ENCODE measurements at places on chromosomes 16 and 17.
A peak's percentile ranks its signal among the peaks of the same experiment; 100 is the strongest.

- DNase-seq = no peak
Observed at GRCh38 chr17:74309902-74310301, 16.1 kb upstream of the KIF19 start.

DNA sequence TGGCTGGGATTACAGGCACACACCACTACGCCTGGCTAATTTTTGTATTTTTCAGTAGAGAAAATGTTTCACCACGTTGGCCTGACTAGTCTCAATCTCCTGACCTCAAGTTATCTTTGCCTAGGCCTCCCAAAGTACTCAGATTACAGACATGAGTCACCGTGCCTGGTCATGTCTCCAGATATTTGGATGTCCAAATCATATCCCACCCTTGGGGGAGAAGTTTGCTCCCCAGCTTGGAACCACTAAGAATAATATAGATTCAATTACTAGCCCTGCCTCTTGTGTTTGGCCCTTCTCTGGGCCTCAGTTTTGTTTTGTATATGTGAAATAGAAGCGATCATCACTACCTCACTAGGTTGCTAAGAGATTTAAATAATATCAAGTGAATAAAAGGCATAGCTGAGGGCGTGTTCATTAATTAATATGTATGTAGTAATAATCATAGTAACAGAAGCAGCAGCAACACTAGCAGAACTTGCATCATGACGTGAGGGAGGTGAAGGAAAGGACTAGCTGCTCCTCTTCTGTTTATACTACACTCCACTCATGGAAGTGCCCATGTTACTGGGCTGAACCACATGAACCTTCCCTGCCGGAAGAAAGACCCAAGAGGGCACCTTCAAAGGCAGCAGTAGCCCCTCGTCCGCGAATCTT lies 253.6 kb upstream of the XYLT1 start:
- DNase-seq = no peak

DNA sequence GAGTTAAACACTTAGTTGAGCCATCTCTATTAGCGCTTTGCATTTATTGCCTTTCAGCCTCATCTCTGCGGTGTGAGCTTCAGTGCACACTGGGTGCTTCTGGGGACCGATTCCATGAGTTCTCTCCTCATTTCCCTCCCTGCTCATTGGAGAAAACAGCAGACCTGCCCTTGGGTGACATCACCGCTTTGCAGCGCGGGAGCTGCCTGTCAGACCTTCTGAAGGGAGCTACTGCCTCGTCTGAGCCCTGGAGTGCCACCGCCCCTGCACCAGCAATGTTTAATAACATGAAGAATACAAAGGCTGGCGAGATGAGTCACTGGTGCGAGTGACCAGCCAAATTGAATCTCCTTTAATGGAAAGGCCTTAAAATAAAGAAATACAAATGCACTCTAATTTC lies 30.2 kb upstream of the CPPED1 start:
- no peak for DNase-seq

- no peak for DNase-seq
Observed at GRCh38 chr17:77872714-77873499, 85.6 kb upstream of the TNRC6C start.

GRCh38 chr16:80733407-80733806 lies 71.0 kb downstream of the CDYL2 start:
- DNase-seq = no peak

GRCh38 chr17:43341715-43342588 lies 56.8 kb upstream of the ARL4D start:
- DNase-seq = peak; percentile 62

DNA sequence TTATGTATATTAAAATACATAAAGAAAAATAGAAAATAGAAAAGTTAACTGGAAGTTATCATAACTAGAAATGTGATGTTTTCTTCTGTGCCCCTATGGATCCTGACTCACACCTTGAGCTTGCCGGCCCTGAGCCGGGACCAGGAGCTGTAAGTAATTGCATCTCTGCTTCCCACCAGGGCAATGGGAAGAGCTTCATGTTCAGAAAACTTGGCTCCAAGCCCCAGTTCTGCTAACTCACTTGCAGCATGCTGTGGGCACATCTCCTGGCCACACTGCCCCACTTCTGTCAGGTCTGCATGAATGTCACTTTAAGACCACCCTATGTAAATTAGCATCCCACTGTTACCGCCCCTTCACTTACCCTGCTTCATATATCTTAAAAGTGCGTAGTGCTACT lies 37.2 kb downstream of the GNAO1 start:
- DNase-seq = no peak

DNA sequence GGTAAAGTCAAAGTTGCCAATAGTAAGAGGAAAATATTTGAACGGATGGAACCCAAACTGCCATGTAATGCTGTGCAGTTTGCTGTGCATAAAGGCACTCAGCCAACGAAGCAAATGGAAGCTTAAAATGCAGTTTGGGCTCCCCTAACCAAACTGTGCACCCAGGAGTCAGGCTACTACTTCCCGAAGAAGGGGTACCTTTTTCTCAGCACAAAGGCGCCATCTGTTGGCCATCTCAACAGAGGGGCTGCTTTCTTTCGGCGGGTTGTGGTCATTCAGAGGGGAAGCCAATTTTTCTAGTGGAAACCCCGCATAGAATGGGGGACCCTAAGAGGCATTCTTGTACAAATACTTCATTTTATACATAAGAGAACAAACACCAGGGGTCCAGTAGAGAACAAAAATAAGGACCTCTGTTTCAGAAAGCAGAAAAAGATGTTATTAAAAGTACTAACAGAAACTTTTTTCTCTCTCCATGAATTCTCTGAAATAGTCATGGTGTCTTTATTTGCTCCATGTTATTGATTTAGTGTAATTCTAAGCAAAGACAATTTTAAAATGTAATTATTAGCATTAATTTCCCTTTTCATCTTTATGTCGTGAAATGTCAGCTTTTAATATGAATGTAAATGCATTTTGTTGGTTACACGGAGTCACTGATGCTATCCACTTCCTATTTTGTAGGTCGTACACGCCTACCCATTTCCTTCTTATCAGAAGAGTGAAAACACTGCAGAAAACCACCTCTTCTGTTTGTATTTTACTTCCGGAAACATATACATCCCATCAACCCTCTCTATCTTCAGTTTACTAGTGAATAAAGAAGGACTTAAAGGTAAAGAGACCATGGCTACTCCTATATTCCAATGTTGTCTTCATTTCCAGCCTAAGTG lies 453.3 kb downstream of the KCNJ2 start:
- DNase-seq = peak; percentile 20

- no peak for DNase-seq
Observed at GRCh38 chr17:47363171-47363570, 39.4 kb downstream of the EFCAB13 start.

GRCh38 chr17:68777856-68778694 lies 176.9 kb upstream of the FAM20A start:
- DNase-seq = no peak

DNA sequence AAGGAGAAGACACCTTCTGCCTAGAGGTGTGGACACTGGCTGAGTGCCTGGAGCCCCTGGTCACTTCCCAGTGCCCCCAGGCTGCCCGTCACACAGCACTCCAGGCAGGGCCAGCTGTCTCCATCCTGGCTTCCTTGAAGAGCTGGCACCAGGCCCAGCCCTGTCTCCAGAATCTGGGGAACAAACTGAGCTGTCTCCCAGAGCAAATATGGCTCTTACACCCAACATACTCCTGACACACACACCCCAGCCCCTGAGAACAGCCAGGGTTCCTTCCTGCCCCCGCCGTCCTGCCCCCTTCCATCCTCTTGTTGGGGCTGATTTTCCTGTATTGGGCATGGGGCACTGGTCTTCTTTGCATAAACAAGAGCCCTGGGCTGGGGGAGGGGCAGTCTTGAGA lies 9.1 kb downstream of the NHERF1 start:
- DNase-seq = no peak

DNA sequence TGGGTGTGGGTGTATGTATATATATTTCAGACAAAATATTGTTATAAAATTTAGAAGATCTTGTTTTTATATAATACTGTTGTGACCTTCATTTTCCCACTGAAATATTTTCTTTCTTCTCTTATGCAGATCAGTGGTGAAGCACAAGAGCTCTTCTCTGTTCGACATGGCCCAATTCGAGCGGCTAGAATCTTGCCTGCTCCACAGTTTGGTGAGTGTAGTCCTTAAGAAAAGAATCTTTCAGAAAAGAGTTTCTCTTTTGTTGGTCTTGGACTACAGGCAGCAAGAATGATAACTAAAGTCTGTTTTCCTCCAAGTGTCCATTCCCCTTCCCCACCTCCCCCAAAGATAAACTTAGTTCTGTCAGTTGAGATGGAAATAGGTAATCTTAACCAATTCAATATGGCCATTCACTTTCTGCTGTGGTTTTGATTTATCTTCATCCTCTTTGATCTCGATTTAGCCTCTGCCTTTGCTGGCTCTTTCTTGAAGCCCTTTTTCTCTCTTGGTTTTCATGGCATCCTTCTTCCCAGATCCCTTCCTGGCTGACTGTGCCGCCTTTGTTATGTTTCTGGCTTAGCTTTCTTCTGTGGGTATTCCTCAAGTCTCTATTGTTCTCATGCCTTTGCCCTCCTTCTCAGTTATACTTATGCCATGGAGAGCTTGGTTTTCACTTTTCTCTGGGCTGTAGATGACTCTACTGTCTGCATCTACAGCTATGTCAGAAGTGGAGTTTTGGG lies 69.6 kb downstream of the BCAS3 start:
- DNase-seq = no peak

DNA sequence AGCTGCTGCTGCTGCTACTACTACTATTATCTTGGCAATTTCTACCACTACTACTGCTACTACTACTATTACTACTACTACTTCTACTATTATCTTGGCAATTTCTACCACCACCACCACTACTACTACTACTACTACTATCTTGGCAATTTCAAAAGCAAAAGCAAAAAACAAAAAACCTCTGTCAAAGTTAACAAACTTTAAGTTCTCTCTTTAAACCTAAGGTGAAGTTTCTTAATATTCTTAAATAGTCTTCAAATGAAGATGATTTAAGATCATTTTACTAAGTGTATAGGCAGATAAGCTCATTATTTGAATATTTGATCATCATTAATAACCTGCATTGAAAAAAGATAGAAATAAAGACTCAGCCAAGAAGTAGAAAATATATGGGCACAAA lies 118.5 kb downstream of the BRIP1 start:
- DNase-seq = no peak

GRCh38 chr16:85279825-85280545 lies 167.7 kb upstream of the CIBAR2 start:
- DNase-seq = no peak

GRCh38 chr16:57126411-57126810 lies 34.0 kb downstream of the CPNE2 start:
- no peak for DNase-seq

- no peak for DNase-seq
Observed at GRCh38 chr16:1537763-1538289, 4.4 kb downstream of the TMEM204 start.

GRCh38 chr16:87677830-87678229 lies 75.5 kb downstream of the JPH3 start:
- no peak for DNase-seq

GRCh38 chr17:49388290-49388640 lies 26.2 kb upstream of the ZNF652 start:
- DNase-seq = no peak

DNA sequence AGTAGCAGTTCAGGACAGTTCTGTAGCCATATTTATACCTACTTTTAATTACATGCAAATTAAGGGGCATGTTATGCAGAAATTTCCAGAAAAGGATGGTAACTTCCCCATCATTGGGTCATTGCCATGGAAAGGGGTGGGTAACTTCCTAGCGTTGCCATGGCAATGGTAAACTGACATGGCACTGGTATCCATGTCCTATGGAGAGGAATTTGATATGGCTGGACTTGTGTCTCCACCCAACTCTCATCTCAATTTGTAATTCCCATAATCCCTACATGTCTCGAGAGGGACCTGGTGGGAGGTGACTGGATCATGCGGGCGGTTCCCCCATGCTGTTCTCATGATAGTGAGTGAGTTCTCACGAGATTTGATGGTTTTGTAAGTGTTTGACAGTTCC lies 35.6 kb upstream of the CACNG4 start:
- DNase-seq = no peak

DNA sequence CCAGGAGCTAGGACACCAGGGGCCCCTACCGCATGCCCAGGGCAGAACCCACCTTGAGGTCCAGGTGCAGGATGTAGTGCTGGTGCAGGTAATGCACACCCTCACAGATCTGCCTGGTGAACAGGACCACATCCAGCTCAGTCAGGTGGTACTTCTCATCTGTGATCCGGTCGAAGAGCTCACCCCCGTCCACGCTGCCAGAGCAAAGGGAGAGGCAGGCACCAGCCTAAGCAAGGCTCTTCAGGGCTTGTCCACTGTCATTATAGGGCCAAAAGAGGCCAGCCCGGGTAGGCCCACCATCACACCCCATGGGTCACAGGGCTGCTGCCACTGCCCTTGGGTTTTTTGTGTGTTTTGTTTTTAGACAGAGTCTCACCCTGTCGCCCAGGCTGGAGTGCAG lies 21.0 kb downstream of the MYLK3 start:
- no peak for DNase-seq

DNA sequence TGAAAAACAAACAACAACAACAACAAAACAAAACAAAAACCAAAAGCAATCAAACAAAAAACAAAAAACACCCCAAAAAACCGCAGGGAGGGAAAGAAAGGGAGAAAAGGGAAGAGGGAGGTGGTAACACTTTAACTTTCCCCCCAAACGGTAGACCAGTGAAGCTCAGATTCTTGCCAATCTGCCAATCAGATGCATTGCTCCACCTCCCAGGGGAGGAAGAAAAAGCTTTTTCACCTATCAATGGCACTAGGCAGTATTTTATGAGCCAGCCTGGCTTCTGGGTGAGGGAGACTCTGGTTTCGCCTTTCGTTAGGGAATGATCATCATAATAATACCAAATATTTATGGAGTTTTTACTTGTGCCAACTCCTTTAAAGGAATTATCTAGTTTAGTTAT lies 94.1 kb downstream of the GPR139 start:
- no peak for DNase-seq

DNA sequence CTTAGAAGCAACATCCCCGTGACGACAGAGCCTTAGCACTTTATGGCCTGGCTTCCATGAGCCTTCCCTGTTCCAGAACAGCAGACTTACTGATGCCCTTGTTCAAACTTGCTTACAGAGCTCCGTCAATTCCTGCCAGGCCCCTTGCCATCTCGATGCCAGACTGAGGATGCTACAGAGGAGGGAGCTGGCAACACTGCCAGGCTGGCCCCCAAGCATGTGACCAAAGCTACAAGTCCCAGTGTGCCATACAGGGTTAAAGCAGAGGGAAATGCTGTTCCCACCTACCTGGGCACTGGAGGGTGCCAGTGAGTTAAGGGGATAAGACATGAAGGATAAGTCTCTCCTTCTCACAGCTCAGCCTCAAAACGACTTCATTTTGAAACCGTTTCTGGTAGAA lies 33.5 kb upstream of the SREBF1 start:
- no peak for DNase-seq
